SW480 (cell line): ENCODE measurements at places on chromosomes 2 and 18.

GRCh38 chr2:98470851-98471255 lies 26.2 kb downstream of the INPP4A start:
- no peak for DNase-seq

DNA sequence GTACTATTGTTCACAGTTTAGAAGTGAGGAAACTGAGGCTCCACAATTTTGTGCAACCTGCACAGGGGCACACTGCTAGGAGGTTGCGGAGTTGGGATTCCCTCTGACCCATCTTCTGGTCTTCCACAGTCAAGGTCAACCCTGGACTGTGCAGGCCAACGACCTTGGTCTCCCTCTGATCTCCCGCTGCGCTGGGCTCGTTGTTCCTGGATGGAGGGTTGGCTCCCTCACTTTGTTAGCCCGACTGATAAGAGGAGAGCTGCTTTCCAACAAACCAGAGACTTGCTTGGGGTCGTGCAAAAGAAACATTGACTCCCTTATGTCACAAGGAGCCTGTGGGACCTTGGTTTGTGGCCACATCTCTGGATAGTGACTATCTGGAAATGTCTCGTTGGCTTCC lies 187.6 kb downstream of the MYCN start:
- DNase-seq, result no peak

GRCh38 chr2:16323551-16324543 lies 341.8 kb downstream of the CYRIA start:
- DNase-seq, result no peak

GRCh38 chr2:210458395-210458794 lies 18.2 kb downstream of the LANCL1 start:
- DNase-seq, result no peak

DNA sequence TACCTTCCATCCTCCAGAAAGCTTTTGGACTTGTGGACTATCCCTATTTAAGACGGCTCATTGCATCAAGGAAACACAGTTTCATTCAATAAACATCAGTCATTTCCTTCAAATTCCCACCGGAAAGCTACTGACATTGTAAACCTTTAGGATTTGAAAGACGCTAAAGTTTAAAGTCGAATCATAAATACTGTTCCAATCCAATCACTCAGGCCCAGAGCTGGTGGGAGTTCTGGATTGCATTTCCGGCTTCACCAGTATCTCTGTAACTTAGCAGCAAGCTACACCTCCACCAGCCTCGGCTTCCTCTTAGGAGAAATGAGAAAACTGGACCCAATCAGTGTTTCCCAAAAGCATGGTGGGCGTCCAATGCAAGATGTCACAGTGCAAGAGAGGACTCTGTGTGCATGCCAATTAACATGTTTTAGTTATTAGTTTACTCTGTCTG lies 1.6 kb downstream of the WDFY1 start:
- DNase-seq, result peak; percentile 6

- no peak for DNase-seq
Measured at GRCh38 chr2:231627384-231628120, 34.9 kb downstream of the TEX44 start.

GRCh38 chr2:42754776-42755140 lies 9.2 kb downstream of the OXER1 start:
- DNase-seq, result no peak

DNA sequence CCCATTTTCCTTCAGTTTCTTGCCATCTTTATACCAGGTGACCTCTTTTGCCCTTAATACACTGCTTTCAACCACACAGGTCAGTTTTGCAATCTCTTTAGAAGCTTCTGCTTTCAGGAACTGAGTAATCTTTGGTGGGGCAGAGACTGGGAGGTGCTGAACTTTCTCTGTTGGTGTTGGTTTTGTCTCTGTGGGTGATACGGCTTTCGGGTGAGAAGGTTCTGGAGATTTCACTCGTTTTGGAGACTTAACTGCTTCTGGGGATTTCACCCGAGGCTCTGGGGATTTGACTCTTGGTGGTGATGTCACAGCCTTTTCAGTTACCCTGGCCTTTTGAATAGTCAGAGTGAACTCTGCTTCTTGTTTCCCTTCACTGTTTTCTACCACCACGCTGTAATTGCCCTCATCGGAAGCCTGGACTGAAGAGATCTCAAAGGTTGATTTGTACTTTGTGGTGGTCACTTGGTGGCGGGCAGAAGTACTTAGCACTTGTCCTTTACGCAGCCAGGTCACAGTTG lies 50.4 kb downstream of the PLEKHA3 start:
- no peak for DNase-seq

GRCh38 chr2:157404363-157404762 lies 39.5 kb downstream of the CYTIP start:
- DNase-seq, result no peak

DNA sequence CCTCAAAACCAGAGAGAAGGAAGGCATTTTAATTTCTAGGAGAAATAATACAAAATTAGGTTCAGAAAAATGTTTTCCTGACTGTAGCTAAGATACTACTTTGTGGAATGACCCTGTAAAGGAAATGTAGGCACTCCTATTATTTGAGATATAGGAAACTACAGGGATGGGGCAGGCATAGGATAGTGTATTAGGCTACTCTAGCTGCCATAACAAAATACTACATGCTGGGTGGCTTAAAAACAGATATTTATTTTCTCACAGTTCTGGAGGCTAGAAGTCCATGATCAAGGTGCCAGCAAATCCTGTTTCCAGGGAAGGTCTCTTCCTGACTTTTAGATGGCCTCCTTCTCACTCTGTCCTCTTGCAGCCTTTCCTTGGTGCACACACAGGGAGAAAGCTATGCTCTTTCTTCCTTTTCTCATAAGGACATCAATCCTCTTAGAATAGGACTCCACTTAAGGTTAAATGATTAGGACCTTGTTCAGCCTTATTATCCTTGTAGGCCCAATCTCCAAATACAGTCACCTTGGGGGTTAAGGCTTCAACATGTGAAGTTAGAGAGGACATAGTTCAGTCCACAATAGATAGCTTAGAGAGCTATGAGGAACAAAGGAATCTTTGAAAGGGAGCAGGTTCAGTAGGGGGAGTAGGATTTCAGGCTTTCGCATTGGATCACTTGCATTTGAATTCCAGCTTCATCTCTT lies 14.0 kb upstream of the CAVIN2 start:
- no peak for DNase-seq

- DNase-seq, result no peak
Measured at GRCh38 chr2:24586955-24587354, 95.9 kb downstream of the NCOA1 start.

GRCh38 chr18:50009773-50010335 lies 185.1 kb downstream of the MYO5B start:
- DNase-seq, result peak; percentile 46

DNA sequence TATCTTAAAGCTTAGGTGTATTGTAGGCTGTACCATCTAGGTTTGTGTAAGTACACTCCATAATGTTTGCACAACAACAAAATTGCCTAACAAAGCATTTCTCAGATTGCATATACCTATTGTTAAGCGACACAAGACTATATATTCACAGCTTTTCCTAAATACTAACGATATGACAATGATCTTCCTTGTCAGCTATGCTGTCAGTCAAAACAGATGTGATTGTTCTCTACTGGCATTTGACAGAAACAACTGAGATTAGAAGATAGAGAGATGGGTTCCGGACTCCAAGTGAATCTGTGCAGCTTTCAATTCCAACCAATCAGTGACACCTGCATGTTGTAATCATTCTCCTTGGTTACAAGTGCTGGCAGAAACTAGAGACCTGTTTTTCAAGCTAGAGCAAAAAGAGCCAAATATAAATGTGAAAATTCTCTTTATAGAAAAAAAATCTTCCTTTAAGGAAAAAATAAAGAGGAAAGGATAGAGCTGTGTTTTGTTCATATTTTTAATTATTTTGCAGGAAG lies 1232.3 kb upstream of the SLC39A10 start:
- no peak for DNase-seq

- no peak for DNase-seq
Measured at GRCh38 chr2:155917380-155917779, 415.1 kb downstream of the NR4A2 start.

DNA sequence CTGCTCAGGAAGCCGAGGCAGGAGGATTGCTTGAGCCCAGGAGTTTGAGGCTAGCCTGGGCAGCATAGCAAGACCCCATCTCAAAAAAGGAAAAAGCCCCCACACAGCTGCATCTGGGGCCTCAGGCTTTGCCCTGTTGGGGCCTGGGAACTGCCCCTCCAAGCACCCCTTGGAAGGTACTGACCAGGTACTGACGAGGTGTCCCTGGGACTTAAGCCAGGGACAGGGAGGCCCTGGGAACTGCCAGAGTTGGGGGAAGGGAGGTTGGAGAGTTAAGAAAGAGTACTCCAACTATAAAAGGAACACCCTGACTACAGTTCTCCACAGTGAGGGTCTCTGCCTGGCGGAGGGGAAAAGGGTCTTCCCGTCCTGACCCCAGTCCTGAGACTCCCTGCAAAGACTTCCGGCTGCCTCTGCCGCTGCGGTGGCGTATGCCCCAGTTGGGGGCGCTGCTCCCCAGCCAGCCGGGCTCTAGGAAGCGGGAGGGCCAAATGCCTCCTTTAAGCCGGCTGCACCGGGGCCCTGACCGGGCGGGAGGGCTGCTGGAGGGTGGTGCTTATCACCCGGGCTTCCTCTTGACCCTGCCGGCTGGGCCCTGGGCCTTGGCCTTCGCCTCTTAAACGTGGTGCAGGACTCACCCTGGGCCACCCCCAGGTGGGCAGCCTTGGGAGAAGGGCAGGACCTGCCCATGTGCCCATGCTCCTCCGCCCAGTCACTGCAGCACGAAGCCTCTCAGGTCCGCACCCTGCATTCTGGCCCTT lies 12.8 kb downstream of the SLC30A3 start:
- DNase-seq, result peak; percentile 50

DNA sequence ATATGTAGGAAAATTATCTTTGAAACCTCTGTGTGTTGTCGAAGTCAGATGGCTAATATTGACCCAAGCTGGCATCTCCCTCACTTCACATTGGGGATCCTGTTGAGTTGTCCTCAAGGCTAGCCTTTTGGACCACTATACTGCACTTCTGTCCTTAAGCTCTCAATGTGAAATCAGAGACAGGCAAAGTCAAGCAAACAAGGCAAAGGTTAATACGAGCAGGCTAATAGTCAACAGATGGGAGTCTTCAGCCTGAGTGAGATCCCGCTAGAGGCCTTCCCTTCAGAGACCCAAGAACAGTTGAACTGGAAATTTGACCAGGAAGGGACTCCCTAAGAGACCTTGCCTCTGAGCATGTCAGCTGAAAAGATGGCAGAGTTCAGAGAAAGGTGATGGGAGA lies 475.4 kb downstream of the PARD3B start:
- DNase-seq, result no peak

DNA sequence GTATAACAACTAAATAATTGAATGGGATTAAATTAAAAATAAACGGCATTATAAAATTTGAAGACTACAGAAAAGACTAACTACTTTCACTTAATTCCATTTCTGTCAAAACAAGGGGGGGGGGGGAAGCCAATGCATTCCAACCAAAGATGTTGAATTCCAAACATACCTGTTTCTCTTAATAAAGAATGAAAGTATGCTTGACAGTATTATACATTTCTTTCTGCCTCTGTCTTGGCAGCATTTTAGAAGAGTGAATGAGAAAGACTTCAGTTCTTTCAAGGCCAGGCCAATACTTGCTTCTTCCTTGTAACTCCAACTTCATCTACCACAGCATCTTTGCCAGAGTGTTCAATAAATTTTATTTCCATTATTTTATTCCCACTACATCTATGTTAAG lies 65.9 kb downstream of the PDE11A start:
- DNase-seq, result no peak

- DNase-seq, result no peak
Measured at GRCh38 chr2:66579186-66580126, 144.5 kb downstream of the MEIS1 start.

- no peak for DNase-seq
Measured at GRCh38 chr2:191938779-191939178, 91.9 kb upstream of the CAVIN2 start.

- no peak for DNase-seq
Measured at GRCh38 chr2:128401680-128402079, 83.0 kb upstream of the HS6ST1 start.

DNA sequence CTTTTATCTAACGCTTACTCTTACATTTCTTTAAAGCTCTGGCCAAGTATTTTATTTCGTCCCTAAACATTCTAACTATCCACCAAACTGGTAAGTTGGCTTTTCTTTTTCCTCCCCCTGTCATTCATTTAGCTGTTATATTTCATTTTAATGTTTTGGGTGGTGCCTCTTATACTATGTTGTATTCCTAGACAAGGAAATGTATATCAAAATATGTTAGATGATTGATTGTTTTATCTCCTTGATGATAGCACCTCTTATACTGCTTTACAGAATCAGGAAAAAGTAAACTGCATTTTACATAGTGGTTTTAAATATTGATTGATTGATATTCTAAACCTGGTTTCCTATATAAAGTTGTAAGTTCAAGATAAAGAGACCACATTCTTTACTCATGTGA lies 23.9 kb downstream of the C18orf54 start:
- DNase-seq, result no peak

- DNase-seq, result no peak
Measured at GRCh38 chr2:15331787-15332186, 229.3 kb downstream of the NBAS start.

DNA sequence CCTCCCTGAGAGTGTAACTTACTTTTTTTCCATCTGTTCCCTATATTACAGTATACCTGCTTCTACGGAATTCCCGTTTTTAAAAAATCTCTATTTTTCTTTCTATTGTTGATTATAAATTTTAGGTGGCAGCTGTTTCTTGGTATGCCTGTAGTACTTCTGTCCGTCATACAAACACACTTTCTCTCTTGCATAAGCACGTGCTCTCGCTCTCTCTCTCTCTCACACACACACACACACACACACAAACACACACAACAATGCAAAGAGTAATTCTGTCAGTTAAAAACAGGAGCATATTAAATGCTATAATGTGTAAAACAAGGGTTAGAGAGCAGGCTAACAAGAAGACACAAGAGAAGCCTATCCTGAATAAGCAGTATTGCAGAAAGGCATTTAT lies 140.5 kb downstream of the THADA start:
- no peak for DNase-seq

DNA sequence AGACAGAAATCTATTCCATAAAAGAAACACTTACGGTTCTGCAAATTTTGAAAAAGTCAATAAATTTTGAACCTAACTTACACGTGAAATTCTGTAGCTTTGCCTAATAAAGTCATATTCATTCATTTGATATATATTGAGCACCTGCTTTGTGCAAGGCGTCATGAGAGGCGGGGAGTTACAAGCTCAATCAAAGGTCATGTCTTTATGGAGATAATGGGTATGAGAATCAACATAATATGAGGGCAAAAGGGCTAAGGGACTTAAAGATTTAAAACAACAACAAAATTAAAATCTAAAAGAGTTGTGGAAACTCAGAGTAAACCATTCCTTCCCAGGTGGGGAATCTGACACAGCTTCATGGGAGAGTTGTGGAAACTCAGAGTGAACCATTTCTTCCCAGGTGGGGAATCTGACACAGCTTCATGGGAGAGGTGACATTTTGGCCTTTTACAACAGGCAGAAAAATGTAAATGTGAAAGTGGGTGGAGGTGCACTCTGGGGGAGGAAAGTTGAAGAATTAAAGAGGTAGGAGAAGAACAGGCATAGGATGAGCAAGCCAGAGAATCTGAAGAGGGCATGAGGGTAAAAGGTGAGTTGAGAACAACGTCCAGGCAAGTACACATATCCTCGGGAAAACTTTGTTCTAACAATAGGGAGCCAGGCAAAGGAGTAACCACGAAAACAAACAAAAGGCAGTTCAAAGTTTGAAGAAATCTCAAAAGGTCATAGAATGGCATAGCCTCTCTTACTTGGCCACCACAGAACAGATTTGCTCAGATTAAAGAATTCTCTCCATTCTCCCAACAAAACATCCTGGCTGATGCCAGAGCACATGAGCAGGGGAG lies 49.5 kb upstream of the CD226 start:
- DNase-seq, result no peak
